ENCODE measurements at places on chromosomes 6 and 20.

- DNase-seq, result no peak
These were observed 24.5 kb downstream of the CLIC5 start for GRCh38 chr6:45991189-45991588.

DNA sequence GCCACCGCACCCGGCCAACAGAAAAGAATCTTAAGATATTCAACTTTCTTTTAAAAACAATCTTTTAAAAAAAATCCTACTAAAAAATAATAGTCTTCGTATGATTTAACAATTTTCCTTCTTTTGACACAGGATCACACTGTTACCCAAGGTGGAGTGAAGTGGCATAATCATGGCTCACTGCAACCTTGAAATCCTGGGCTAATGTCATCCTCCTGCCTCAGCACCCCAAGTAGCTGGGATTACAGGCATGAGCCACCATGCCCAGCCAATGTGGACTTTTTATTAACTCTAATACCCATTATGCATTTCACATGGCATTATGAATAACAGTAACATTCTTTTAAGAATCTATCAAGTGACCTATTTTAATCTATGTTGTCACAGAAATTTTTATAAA, 20.8 kb downstream of the RBM39 start:
- DNase-seq, result no peak

- no peak for DNase-seq
These were observed 102.9 kb upstream of the PRL start for GRCh38 chr6:22399693-22400092.

DNA sequence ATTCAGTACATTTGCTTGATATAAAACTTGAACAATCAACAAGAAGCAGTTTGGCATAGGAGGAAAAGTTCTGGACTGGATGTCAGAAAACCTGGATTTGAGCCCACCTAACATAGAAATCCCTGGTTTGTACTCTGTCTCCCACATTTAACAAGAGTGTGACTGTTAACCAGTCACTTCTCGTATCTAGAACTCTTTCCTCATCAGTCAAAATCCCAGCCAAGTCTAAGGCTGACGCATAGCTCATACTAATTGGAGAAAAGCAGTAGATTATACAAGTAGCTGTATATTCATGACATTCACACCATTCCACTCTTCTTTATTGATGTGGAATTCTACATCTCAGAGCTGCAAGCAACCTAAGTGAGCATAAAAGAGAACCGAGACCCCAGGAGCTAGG, 222.7 kb downstream of the PHACTR1 start:
- no peak for DNase-seq

- DNase-seq, result no peak
These were observed 184.1 kb upstream of the GMDS start for GRCh38 chr6:2429460-2429859.

- DNase-seq, result no peak
These were observed 199.2 kb downstream of the UBE3D start for GRCh38 chr6:82866446-82866845.

DNA sequence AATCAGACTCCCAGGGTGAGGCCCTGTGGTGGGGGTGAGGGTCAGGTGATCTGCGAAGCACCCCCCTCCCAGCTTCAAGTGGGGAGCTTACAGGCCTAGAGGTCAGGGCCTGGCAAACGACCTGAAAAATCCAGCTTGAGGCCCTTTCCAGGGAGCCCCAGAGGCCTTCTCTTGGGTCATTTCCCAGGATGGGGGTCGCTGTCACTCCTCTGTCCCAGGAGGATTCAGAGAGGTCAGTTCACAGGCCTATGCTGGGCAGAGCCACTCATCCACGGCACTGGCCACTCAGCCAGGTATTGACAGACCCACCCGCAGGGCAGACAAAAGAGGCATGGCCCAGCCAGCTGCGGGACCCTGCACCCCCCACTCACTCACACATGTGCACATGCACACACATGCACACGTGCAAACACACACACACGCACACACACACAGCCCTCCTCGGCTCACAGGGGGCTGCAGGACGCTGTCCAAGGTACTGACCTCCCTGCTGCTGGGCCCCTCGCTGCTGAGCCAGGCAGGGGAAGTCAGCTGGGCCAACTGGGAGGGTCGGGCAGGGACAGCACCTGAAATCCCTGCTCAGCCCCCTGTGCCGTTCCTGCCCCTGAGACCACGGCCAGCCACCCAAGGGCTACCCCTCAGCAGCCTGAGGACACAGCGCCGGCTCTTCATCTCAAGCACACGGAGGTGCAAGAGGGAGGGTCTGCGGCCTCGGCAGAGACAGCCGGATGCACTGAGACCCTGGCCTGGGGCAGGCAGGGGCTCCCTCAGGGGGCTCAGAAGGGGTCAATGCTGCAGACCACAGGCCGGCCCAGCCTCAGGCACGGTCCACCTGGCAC, 113.8 kb downstream of the TAF4 start:
- DNase-seq, result no peak

DNA sequence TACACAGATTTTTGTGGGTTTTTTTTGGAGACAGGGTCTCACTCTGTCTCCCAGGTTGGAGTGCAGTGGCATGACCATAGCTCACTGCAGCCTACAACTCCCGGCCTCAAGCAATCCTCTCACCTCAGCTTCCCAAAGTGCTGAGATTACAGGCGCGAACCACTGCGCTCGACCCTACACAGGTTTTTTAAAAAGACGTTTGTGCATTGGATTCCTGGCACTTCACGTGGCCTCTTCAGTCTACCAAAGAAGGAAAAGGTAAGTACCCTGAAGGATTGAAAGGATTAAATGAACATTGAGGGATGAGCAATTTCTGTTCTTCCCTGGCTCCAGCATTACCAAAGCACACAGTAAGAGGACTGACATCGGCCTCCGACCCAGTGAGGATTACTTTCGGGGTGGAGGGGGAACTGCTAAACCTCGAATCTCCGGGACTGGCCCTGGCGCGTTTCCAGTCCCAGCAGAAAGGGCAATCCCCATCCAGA, 556 bp upstream of the YWHAB start:
- DNase-seq, result no peak

- no peak for DNase-seq
These were observed 177.1 kb upstream of the MAN1A1 start for GRCh38 chr6:119526561-119527230.

- DNase-seq, result no peak
These were observed 154.5 kb upstream of the PRND start for GRCh38 chr20:4567170-4567569.

DNA sequence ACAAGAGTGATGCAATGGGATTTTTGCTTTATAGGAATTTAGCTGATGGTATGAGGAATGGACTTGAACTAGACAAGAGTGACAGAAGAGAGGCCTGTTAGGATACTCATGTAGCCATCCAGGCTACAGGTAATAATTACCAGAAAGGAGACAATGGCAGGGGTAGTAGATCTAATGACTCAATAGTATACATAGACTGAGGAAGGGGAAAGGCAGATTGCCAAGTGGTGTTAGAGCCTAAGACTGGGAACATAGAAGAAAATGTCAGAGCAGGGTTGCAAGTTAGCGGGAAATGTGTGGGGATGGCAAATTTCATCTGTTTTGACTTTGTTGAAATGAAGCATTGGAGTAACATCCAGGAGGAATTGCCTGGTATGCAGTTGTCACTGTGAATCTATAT, 295.6 kb downstream of the UTRN start:
- no peak for DNase-seq

GRCh38 chr6:40355532-40355931, 231.6 kb downstream of the LRFN2 start:
- no peak for DNase-seq

GRCh38 chr6:41729624-41730023, 5.8 kb downstream of the TFEB start:
- DNase-seq, result no peak

DNA sequence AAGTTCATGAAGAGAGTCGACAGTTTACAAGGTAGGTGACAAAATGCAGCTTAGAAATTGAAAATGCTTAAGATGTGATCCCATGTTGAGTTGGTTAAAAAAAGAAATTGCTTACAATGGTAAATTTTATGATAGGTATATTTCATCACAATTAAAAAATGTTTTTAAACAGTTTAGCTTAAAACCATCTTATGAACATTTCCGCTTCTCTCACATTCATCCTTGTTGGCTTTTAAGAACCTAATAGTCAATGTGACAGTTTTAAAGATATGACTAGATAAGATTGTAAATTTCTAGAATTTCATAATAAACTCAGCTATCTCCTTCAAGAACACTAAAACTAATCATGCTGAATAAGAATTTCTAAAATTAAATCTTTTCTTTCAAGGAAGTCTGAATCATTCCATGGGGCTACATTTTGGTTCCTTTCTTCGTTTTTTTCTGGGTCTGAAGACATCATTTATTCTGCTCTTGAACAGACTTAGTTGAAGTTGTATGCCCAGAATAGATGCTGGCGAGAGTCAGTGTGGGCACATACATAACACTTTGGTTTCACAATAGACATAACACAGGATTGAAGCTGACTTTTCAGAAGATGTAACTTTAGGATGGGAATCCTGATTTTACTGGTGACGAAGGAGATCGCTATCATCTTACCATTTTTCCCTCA, 35.9 kb upstream of the LTV1 start:
- no peak for DNase-seq

DNA sequence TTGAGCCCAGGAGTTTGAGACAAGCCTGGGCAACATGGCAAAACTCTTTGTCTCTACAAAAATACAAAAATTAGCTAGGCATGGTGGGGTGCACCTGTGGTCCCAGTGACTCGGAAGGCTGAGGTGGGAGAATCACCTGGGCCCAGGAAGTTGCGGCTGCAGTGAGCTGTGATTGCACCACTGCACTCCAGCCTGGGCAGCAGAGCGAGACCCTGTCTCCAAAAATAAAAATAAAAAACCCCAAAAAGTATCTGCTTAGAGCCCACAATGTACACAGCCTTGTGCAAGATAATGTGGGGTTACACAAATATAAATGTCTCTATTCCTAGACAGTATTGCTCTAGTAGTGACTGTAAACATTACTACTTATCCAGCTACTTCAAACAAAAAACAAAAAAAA, 5.9 kb downstream of the ESF1 start:
- no peak for DNase-seq

DNA sequence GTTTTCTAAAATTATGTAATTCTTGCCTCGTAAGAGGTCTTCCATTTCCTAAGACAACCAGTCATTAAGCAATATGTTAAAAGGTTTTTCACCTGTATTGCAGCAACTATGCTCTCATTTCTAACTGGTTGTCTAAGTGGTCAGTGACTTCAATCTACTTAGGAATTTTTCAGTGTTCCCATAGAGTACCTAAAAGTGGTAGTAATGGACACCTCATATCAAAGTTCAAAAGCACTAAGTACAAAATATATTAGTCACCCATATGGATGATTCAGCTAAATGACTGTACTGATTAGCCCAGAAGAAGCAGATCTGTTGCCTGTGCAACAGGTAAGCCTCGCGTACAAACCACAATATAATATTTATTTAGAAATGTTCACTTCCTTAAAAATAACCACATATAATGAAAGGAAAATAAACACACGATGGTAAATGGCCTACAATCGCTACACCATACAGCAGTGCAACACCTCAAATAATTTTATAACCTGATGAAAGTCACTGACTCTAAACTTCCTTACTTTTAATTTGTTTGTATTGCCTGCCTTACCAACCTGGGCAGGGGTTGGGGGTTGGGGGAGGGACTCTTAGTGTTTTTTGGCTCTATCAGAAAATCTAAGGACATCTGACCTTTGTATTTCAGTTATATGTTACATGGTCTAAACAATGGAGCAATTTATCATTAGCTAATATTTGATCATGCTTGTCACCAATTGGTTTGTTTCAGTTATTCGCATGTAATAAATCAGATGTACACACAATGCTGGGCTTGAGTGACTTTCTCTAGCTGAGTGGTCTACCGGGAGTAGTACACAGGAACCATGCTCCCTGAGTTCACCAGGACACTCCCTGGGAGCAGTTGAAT, 105.9 kb downstream of the HIVEP2 start:
- DNase-seq, result no peak

- DNase-seq, result no peak
These were observed 77.8 kb downstream of the NINL start for GRCh38 chr20:25507385-25508082.

GRCh38 chr6:105952772-105953690, 133.1 kb upstream of the PRDM1 start:
- no peak for DNase-seq

- no peak for DNase-seq
These were observed 80.3 kb upstream of the HMGCLL1 start for GRCh38 chr6:55659304-55659703.

DNA sequence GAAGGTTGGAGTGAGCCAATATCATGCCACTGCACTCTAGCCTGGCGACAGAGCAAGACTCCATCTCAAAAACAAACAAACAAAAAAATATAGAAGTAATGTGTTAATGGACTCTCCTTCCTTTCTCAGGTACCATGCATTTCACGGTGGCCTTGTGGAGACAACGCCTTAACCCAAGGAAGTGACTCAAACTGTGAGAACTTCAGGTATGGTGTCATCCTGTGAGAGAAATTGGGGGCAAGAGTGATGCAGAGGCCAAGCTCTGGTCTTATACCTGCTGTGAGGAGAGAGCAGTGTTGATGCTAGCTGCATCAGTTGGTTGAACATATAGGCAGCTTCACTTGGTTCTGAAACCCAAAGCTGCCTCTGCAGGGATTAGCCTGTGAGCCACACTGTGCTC, 6.2 kb downstream of the ITCH start:
- no peak for DNase-seq

GRCh38 chr6:83509441-83509840, 2.9 kb upstream of the PRSS35 start:
- DNase-seq, result no peak

- DNase-seq, result peak; percentile 79
These were observed at the start of gene ANKRD6 for GRCh38 chr6:89432875-89433251. TSS of gene ANKRD6 (plus strand) at chr6:89433152. CDS start at chr6:89566977, 133,825 bp downstream.

DNA sequence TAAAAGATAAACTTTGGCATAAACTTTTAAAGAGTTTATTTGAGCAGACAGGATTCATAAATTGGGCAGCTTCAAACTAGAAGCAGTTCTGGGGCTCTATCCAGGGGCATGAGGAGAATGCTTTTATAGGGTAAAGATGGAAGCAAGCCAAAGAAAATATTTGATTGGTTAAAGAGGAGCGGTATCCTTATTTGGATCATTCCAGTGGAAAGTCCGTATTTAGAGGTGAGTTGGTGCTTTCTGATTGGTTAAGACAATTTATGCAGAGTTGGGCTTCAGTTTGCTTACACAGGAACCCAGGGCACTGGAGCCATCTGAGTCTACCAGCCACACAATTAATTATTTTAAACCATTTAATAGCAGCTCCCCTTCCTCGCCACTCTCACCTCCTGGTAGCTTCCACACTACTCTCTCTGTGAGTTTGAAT, 37.9 kb upstream of the RNF217 start:
- no peak for DNase-seq

DNA sequence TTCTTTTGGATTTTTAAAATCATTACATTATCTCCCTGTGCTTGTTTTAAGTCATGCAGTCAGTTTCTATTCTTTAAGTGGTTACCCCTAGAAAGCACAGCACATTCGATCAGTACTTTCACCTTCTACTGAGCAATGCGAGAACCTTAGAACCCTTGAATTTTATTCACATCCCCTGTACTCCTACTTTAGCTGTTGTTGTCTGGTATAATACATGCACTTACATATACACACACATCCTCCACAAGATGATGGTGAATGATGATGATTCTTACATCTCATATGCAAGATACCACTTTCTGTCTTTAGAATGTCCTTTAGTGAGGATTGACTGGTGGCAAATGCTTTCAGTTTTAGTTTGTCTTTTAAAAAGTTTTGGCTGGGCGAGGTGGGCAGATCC, 5.7 kb downstream of the CDC40 start:
- DNase-seq, result no peak

- DNase-seq, result no peak
These were observed 68.3 kb upstream of the TNFRSF21 start for GRCh38 chr6:47377971-47378370.

- DNase-seq, result no peak
These were observed 23.6 kb downstream of the TBC1D7 start for GRCh38 chr6:13304580-13305260.

- DNase-seq, result no peak
These were observed 252.7 kb upstream of the POU3F2 start for GRCh38 chr6:98581705-98582104.

Data from stimulated activated CD8-positive, alpha-beta memory T cell treated with anti-CD3 and anti-CD28 coated beads, Interleukin-15, amount 100 ng/mL, for 48 hours (primary cell).